ENCODE measurements at places on chromosomes 13 and 19. TPM values are rescaled to one million over a fixed set of nuclear protein-coding genes. Genes with fewer than 3 reads are reported as not detected.

Gene LILRA1
- not detected for total RNA-seq

Gene RPS5
- 2,408 TPM for total RNA-seq

Gene ARL11
- total RNA-seq = not detected

Gene ZFP82
- 1.6 TPM for total RNA-seq

Gene ING1
- total RNA-seq = 9.2 TPM

Gene LIM2
- total RNA-seq = not detected

Gene CFAP97D2
- total RNA-seq = not detected

Gene RYR1
- 5.5 TPM for total RNA-seq

Gene FCGBP
- total RNA-seq = 1.3 TPM

Gene TMEM255B
- total RNA-seq = 0.64 TPM

Gene TFDP1
- 112 TPM for total RNA-seq

Data from A549 treated with Mapracorat at 1 μM for 4 hours (cell line).